ENCODE measurements at places on chromosomes 4 and X.

- no peak for DNase-seq
Observed at GRCh38 chr4:163331629-163332376, 593 bp downstream of the NPY1R start.

DNA sequence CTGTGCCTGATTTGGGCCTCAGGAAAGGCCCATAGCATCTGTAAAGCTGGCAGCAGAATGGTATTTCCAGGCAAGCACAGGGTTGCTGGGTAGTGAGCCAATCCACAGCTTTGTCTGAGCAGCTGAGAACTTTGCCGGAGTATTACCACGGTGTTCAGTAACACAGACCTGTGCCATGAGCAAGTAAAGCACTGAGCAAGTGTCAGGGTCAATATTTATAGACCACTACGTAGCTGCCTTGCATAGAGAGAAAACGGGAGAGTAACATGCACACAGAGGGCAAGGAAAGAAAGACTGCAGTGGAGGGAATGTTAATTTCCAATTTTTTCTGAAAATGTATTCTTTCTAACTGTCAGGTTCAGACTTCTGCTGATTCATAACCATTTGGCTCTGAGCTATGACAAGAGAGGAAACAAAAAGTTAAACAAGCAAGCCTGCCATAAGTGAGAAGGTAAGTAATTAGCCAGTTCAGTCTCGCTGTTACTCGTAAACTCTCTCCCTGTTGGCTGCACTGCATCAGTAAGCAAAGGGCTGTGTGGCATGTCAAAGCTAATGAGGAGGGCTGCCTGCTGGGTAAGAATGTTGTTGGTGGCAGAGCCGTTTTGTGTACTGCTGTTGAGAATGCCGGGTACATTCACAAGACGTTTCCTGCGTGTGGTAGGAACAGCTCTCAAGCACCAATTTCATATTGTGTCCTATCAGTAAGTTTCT, 238.1 kb downstream of the BMPR1B start:
- DNase-seq, result no peak

- DNase-seq, result no peak
Observed at GRCh38 chr4:40337051-40337450, 1.9 kb downstream of the CHRNA9 start.

- no peak for DNase-seq
Observed at GRCh38 chrX:32847921-32848320, 363.4 kb downstream of the DMD start.

DNA sequence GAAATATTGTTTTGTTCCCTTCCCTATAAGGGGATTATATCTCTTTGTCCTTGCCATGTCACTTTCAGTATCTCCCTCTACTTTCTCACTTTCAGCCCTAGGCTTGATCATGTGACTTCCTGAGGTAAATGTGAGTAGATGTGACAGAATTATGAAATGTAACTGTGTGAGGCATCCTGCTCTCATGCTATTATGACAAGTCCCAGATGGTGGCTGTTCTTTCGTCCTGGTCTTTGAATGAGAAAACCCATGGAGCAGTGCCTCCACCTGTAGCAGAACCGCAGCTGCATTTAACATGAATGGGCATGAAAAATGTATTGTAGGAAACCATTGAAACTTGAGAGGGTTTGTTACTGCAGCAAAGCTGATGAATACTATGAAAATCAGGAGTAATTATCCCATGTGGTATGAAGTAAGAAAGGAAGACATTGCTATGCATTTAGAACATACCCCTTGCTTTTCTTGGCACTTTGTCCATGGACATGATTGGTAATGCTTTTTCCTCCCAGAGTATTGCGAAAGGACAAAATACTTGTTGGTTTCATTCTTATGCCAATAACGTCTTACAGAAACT, 202.2 kb upstream of the GPRIN3 start:
- DNase-seq, result no peak

DNA sequence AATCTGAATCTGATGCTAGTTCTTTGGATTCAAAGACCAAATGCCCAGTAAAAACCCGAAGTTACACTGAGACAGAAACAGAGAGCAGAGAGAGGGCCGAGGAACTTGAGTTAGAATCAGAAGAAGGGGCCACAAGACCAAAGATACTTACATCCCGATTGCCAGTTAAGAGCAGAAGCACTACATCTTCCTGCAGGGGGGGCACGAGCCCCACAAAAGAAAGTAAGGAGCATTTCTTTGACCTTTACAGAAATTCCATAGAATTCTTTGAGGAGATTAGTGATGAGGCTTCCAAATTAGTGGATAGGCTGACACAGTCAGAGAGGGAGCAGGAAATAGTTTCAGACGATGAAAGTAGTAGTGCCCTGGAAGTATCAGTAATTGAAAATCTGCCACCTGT, 309.3 kb downstream of the ANK2 start:
- no peak for DNase-seq

DNA sequence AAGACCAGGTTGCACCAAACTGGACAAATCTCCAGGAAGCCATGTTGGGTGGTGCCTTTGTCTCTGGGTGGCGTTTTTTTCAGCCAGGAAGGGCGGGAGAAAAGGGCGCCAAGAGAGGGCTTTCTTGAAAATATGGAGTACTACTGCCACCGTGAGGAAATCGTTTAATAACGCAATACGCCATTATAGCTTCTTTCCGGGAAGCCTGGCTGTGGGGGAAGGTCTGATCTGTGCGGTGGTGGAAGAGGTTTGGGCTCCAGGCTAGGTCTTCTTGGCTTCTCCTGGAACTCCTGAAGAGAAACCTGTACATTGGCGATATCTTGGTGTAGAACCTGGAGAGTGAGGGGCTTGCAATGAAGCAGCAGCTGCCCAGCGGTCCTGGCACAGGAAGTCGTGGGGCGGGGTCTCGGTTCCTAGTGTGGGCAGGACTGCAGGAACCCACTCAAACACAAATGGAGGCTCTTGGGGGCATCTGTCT, 202.7 kb downstream of the OR13H1 start:
- DNase-seq, result no peak

GRCh38 chr4:74890341-74890740, 42.6 kb upstream of the PARM1 start:
- no peak for DNase-seq

DNA sequence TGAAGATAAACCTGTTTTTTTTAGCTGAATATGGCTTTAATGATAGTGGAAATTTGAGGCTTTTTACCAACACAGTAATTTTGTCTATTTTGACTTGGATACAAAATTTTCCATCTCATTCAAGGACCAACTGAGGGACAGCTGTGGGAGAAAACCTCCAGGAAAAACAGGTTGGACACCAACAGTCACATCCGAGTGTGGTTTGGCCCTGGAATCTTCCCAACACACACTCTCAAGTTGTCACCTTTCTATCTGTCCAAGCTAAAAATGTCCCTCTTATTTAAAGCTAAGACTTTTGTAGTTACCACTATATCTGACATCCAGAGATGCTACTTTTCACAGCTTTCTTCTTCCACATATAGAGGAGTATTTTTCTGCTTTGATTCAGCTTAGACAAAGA, 404.9 kb downstream of the PCDH7 start:
- no peak for DNase-seq

- DNase-seq, result no peak
Observed at GRCh38 chr4:113607147-113607720, 154.3 kb downstream of the CAMK2D start.

DNA sequence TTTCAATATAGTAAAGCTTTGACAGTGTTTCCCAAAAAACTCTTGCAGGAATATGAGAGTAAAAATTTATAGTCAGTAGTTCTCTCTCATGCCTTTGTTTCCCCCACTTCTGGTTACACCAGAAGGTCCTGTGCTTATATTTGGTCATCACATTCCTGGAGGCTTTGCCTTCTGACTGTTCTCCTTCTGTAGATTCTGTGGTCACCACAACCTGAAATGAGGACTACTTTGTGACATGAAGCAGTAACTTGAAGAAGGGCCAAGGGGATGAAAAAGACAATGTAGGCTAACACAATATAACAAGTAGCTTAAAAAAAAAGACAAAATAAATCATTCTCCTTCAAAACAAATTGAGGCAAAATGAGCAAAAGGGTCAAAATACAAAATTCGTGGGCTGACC, 366.2 kb upstream of the NR3C2 start:
- DNase-seq, result no peak

- DNase-seq, result no peak
Observed at GRCh38 chr4:16217300-16218051, 8.8 kb downstream of the TAPT1 start.

DNA sequence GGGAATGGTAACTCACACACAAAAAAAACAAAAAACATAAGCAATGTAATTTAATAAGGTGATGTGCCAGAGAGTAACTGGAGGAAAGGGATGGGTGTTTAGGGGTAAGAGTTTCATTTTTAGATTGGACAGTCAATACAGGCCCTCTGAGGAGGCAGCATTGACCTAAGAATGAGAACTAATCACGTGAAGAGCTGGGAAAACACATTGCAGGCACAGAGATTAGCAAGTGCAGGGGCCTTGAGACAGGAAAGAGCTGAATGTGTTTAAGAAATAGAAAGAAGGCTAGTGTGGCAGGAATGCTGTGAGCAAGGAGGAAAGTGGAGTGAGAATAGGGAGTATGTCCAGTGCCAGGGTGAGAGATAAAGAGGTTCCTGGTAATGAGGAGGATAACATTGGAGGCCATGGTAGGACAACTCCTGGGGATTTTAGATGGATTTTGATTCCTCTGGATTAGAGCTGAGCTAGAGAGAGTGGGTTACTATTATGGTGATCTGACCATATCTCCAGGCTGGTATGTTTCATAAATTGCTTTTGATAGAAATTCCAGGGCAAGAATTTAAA, 17.6 kb downstream of the PDLIM5 start:
- DNase-seq, result no peak

- no peak for DNase-seq
Observed at GRCh38 chr4:153154007-153154975, 50.0 kb upstream of the TRIM2 start.

GRCh38 chr4:77903186-77903585, 40.6 kb downstream of the MRPL1 start:
- no peak for DNase-seq

DNA sequence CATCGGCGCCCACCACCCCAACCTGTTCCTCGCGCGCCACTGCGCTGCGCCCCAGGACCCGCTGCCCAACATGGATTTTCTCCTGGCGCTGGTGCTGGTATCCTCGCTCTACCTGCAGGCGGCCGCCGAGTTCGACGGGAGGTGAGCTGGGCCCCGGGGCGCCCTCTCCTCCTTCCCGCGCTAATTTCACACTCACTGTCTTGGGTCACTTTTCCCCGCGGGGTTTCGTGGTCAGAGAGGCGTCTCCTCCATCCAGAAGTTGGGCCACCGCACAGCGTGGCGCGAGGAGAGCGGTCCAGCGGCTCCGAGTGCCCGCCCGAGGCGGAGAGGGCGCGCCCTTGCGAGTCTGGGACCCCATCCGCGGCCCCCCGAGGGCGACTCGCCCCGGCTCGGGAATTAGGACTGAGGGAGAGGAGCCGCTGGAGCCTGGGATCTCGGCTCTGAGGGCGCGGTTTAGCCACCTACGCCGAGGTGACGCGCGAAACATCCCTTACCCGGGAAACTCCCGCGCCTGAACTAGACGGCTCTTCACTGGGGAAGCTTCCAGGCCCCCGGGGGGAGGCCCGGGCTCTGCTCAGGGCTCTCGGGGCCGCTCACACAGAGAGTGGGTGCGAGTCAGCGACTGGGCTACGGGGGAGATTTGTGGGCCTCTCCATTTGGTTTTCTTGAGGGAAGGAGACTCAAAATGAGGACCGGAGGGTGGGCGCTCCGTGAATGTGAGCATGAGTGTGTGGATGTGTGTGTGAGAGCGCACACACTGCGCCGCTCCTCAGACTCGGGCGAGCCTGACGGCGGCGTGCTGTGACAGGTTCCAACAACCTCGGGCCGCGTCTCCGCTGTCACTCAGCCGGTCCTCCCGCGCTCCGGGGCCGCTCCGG, 551 bp downstream of the NPNT start:
- DNase-seq, result peak; percentile 2

DNA sequence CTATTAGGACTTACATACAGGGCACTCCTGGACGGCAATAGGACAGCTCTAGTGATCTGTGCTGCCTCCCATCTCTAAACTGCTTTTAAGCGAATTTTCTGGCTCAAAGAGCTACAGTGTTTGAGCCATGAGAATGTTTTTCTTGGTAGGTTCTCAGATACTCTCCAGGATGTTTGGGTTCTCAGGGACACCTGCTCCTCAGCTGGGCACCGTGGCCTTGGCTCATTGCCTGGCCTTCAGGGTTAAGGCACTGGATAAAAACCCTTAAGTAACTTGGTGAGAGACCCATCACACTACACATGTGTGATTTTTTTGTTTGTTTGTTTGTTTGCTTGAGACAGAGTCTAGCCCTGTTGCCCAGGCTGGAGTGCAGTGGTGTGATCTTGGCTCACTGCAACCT, 38.5 kb upstream of the HERC5 start:
- no peak for DNase-seq

DNA sequence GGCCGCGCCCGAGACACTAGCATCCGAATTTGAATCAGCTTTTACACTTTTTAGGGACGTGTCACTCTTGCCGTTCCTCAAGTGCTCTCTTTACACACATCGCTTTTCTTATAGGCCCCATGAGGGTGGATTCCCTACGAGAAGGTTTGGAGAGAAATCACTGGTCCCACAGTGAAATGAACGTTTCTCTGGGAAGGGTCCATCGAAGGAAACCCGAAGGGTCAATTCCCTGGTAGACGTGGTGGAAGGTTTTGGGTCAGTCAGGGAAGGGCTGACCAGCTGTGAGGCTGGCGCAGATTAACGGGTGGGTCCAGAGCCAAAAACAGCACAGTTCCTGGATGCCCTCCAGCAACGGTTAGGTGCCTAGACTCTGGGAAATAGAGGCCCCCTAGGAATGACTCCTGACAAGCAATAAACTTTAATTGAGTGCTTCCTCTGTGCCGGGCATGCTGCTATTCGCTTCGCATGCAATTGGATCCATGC, 35.9 kb downstream of the ETDC start:
- no peak for DNase-seq

DNA sequence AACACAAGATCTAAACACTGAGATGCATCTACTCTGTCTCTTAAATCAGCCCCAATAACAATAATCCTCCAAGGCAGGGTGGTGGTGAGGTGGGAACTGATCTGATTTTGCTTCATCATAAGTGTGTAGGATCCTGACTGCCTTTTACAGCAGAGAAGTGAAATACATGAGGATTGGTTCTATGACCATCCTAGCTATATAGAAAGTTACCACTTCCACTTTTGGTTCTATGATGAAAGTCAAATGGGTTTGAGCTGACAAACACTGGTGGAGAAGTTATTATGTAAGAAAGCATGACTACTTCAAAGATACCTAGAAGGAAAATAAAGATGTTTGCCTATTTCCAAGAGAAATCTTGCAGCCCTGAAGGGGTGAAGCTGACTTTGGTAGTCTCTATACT, 181.6 kb downstream of the NKX6-1 start:
- no peak for DNase-seq

DNA sequence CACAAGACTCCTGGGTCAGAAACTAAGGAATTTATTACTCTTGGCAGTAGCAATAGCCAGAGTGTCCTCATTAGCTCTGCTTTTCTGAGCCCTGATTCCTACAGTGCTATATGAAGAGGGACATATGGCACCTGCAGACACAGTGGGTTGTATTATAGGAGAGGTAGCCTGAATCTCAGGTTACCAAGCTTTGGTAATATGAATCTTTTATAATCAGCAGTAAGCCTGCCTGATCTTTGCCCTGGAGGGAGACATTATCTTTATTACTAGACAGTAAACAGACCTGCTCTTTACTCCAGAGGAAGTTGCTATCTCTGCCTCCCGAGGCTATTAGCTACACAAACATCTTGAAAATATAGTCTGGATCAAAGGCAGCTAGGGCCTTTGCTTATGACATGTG, 62.5 kb upstream of the HOPX start:
- no peak for DNase-seq

- no peak for DNase-seq
Observed at GRCh38 chr4:86302251-86302650, 57.6 kb downstream of the MAPK10 start.

Measured in stimulated activated CD4-positive, alpha-beta T cell treated with anti-CD3 and anti-CD28 coated beads, Interleukin-12 subunit alpha, Interleukin-12 subunit beta, amount 100 ng/mL, for 24 hours (primary cell).